ENCODE measurements at places on chromosomes 12 and 14.
A peak's percentile ranks its signal among the peaks of the same experiment; 100 is the strongest.

- DNase-seq, result no peak
Observed at GRCh38 chr12:112418273-112418607, 507 bp upstream of the PTPN11 start.

DNA sequence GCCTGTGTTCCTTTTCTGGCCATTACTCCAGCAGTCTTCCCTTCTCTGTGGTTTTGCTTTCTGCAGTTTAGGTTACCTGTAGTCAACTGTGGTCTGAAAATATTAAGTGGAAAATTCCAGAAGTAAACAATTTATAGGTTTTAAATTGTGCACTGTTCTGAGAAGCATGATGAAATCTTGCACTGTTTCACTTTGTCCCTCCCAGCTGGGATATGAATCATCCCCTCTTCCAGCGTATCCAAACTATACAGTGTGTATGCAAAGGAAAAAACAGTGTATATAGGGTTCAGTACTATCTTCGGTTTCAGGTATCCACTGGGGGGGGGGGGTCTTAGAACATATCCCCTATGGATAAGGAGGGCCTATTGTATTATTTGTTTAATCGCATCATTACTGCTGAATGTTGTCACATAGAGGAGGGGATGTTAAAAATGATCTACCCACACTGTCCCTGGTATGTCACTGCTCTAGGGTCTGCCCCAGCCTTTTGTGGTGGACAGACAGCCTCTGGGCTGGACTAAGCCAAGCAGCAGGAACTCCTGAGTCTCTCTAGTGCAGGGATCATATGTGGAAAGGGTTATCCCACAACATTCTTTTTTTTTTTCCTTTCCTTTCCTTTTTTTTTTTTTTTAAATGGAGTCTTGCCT, 109.1 kb upstream of the MAX start:
- DNase-seq, result peak; percentile 87

DNA sequence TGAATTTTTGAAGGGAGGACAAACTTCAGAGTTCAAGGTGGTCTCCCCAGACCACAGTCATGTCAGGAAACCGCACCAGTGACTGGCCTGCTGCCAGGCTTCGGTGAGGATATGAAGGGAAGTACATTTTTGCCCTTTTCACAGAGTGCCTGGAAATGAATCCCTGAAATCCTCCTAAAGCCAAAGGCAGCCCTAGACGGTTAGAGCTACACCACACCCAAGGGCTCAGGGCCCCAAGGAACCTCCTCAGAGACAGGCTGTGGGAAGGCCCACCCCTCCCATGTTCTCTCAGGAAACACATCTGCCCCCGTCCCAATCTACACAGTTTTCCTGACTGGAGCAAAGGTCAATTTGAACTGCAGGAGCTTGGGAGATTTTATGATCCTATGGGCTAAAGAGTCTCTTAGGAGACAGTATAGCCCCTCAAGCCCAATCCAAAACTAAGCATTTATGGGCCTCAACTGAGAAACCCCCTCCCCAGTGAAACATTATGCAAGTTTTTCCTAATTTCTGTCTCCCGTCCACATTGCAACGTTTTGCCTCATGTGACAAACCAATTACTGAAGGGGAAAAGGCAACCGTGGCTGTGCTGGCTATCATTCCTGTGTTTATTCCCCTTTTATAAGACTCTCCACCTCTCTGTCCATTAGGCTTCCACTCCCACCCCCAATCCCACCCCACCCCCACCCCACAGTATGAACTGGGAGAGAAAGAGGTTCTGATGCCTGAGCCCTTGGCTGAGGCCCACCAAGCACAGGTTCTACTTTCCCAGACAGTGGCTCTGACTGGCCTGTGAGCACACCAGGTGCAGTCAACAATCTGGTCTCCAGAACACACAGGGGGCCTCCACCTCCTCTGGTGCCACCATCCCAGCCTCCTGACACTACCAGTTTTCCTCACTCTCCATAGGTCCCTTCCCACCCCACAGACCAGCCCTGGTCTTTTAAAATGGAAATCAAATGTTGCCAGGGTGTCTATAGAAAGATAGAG, 9.6 kb upstream of the RNASE1 start:
- DNase-seq, result no peak

DNA sequence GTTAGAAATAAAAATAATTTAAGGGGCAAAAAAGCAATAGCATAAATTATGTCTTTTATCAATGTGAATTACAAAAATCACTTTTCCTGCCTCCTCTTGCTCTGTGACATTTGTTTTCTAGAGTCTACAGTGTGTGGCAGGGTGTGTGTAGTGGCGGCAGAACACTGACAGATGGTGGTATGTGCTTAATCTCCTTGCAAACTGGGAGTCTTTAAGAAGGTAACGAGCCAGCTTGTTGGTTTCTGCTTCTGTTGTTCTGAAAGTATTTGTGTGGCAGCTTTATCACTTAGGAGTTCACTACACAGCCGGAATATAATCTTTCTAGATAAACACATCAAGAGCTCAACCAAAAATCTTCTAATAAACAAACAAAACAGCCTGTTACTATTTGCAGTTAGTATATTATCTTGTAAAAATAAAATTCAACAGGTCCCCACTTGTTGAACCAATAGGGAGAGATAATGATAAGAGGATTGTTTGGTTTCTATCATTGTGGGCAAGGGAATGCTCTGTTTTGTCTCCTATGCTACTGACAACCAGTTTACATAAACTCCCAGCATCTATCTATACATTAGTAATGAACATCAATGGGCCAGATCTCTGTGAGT, 13.0 kb downstream of the CDKL1 start:
- no peak for DNase-seq

DNA sequence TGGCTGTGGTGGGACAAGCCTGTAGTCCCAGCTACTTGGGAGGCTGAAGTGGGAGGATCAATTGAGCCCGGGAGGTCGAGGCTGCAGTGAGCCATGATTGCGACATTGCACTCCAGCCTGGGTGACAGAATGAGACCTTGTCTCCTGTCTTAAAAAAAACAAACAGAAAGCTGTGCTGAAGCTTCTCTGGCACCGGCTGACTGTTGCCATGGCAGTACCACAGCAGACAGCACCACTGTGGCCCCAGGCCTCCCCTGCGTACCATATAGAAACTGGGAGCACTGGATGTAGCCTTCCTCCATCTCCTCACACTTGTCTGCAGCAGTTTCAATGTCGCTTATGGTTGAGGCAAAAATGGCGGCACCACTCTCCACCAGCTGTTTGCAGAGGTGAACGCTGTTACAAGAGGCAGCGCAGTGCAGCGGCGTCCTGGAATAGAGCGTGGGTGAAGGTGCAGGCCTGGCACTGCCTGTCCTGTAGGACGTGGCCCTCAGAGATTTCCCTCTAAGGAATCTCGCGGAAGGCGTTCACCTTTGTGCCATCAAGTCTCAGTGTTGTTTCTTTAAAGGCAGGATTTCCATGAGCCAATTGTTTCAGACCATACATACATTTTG, 21.9 kb downstream of the ZFYVE21 start:
- DNase-seq, result no peak

DNA sequence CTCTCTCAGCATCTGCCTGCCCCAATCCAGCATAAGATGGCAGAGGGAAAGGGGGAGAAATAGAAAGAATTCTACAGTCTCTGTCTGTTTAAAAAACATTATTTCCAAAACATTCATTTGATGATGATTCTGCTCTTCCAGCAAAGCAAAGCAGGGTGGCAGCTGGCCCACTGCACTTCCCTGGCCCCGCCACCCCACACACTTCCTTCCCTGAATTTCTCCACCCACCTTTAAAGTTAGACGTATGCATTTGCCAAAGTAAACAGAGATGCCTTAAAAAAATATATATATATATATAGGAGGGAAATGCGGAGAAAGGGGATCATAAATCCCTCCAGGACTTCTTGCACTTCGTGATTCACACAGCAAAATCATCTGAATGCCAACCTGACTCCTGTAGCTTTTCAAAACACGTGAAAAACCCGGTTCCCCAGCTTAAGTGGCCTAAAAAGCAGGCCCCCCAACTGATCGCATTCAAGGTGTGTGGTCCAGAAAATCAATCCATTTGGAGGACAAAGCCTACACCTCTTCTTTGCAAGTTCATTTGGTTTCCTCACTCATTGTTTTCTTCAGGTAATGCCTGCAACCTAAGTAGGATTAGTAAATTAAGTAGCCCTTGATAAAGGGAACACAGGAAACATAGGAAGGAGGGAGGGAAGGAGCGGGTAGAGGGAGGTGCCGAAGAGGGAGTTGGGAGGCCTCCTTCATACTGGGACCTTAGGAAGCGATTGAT, 68.8 kb downstream of the LLPH start:
- peak; percentile 6 for DNase-seq

GRCh38 chr14:104984056-104984894, 1.3 kb upstream of the CLBA1 start:
- no peak for DNase-seq

DNA sequence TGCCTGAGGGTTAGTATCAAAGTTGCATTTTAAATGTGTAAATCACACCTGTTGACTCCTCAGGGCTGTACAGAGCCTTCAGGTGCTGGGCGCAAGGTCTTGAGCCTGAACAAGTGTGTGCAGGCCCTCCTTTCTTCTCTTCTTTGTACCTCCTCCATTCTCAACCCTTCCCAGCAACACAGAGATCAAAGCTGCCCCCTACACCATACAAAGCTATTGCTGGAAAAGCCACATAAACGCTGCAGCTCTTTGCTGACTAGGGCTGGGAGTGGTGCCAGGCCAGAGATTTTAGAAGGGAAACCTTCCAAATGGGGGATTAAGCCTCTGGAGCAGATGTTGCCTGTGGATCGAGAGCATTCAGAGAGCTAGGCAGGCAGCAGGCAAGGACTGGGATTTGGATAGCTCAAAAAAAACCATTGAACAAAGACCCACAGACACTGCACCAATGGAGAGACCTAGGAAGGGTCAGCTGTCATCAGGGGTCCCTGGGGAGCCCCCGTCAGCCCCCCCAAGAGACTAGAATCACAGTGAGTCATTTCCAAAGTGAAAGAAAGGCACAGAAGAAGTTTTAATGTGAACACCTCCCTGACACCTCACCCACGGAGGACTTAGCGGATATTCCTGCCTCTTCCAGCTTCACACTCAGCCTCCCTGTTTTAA, 18.2 kb upstream of the SUSD6 start:
- DNase-seq, result peak; percentile 93

GRCh38 chr12:53198486-53199110, 8.5 kb downstream of the ITGB7 start:
- DNase-seq, result no peak

DNA sequence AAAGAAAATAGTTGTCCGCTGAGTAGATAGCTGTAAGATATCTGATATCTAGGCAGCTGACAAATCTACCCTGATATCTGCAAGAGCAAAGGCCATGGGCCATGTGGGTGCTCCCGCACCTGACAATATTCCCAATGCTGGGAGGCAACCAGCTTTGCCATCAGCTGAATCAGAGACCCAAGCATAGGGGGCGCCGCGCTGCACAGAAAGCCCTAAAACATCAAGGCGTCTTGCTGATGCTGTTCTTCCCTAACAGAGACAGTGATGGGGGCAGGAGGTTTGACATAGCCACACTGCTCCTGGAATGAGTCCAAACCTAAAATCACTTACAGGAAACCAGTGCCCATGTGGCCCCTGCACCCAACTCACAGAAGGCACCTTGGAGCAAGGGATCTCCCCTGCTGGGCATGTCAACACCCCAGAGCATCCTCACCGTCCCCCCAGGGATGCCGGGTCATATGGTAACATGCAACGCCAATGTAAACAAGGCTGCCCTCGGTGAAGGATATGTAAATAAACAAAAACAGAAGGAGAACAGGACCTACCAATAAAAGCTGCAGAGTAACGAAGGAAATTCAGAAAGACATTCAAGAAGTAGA, 199.5 kb downstream of the TMEM132D start:
- no peak for DNase-seq

GRCh38 chr14:101733211-101733610, 28.3 kb upstream of the PPP2R5C start:
- no peak for DNase-seq

DNA sequence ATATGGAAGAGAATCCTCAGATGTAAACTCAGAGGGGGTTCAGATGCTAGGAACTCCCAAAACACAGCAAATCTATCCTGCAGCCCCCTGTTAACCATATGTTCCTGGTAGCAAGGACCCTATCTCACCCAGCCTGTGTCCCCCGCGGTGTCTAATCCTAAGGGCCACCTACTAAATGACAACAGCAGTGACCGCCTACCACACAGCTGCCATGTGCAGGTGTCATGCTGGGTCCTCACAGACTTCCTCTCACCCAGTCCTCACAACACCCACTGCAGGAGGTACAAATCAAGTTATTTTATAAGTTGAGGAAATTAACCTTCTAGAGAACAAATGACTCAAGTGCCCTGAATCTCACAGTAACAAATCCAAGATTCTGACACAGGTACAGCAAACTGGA, 73.9 kb downstream of the ITPK1 start:
- DNase-seq, result no peak

DNA sequence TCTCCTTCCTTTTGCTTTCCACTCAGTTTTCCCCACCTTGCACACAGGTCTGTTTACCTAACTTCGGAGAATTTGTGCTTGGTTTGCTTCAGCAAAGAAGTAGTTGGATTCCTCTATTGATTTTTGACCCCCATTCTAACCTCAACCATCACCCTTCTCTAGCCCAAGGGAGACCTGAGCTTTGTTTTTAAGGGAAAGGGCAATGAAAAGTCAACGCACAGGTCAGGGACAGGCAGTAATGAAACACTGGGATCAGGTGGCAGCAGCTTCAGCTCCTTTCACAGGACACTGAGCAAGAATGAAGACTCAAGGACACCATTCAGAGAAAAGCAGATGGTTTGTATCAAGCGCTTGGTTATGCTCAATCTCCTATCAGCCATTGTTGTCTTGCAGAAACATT, 46.9 kb upstream of the KRR1 start:
- no peak for DNase-seq

- DNase-seq, result peak; percentile 21
Observed at GRCh38 chr12:96015672-96016071, 19.5 kb upstream of the HAL start.

DNA sequence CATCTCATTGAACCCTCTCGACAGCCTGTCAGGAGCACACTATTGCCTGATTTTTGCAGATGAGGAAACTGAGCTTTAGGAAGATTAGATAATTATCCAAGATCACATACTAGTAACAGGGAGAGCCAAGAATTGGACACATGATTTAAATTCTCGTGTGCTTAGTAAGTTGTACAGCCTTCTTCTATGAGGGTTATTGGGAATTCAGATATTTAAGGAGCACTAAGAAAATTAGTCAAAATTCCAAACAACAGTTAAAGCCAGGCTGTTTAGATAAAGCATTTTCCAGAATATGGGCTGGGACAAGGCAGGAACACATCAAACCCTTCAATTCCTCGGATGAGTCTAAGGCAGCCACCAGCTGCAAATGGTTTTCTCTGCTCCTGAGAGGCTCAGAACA, 148.8 kb downstream of the TMEM30B start:
- DNase-seq, result peak; percentile 17

DNA sequence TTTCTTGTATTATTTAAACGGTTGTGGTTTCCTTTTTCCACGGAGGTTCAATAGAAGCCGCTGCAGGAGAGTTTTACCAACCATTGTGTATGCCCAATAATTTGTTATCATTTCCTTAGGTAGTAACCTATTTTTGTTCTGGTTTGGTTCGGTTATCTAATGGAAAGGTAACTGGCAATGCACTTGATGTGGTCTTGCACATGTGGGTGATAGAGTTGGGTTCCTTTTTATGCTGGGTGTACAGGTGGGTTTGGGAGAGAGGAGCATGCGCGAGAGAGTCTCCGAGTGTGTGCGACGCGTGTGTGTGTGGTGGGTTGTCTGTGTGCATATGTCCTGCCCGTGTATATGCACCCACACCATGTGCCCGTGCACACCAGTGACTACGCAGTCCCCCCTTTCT, 102.7 kb upstream of the FKBP4 start:
- DNase-seq, result no peak
